CD4-positive, alpha-beta T cell treated with Interleukin-12 subunit alpha and Interleukin-12 subunit beta, for 1 hour (primary cell): ENCODE measurements at places on chromosomes 5 and 9.

- no peak for DNase-seq
Observed at GRCh38 chr9:14219850-14220249, 94.1 kb downstream of the NFIB start.

DNA sequence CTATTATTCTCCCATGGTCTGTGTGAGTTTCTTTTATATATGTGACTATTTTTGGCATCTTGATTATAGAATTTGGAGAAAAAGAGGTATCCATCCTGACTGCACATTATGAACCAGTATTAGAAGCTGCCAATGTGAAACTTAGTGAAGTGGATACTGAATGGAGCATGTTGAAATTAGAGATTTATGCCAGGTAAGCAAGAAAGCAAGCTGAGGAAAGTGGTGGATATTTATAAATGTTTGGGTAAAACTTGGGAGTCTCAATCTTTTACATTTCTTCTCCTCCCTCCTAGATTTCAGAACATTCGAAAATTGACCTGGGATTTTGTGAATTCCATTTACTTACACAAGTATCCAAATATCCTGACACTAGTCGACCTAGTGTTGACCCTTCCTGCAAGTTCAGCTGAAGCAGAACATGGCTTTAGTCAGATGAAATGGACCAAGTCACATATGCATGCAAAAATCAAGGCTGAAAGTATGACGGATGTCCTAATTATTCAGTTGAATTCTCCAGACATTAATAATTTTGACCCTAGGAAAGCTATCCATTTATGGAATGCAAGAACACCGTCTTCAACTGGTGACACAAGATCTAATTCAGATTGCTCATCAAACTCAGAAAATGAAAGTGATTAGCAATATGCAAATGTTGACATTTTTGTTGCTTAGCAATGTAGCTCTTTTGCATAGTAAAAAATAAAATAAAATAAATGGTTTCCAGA lies 66.8 kb upstream of the IL7R start:
- peak; percentile 37 for DNase-seq

DNA sequence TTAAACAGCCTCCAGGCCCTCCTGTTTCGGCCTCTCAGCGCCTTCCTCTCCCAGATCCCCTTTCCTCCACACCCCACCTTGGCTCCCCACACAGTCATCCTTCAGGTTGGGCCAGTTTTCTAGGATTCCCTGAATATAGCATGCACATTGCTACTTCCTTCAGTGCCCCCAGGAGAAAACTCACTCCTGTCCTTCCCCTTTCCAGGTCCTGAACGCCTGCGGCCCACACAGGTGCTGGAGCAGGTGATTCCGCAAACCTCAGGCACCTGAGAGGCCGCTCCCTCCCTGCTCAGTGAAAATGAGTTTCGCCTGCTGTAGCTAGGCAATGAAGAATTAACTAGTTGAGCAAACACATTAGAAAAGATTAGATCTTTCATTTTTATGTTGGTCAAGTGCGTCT lies 185.0 kb downstream of the MED10 start:
- no peak for DNase-seq

DNA sequence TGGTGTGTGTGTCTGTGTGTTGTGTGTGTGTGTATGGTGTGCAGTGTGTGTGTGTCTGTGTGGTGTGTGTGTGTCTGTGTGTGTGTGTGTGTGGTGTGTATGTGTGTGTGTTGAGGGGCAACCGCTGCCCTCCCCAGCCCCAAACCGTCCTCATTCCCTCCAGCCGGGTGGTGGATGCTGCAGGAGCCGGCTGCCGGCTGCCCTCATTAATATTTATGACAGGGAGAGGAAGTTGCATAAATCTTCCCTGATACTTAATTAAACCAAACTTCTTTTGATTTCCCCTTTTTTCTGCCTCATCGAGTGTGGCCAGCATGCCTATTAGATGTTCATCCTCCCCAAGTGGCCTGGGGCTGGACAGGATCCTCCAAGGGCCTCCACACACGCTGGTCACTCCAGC lies 121.4 kb upstream of the MVB12B start:
- no peak for DNase-seq
